ENCODE measurements at places on chromosomes 2 and 18. TPM values are rescaled to one million over a fixed set of nuclear protein-coding genes. Genes with fewer than 3 reads are reported as not detected.

Gene KIF5C
- 3.2 TPM for total RNA-seq

Gene GCG
- not detected for total RNA-seq

Gene CFC1
- total RNA-seq, result not detected

Gene FBXO15
- 0.63 TPM for total RNA-seq

Gene DPP4
- 0.17 TPM for total RNA-seq

Gene RBM44
- total RNA-seq, result 0.06 TPM

Gene KLHL41
- total RNA-seq, result 0.51 TPM

Gene REG1B
- not detected for total RNA-seq

Gene TUBB8B
- not detected for total RNA-seq

Gene GPR17
- total RNA-seq, result not detected

Gene SERPINB10
- total RNA-seq, result 1.5 TPM

Gene ABCG5
- total RNA-seq, result not detected

Gene MDH1B
- total RNA-seq, result 3.6 TPM

Gene CYTIP
- total RNA-seq, result 5.9 TPM

Gene HOXD13
- 20.7 TPM for total RNA-seq

Gene IL1A
- total RNA-seq, result 26.0 TPM

Gene KCNG3
- 0.06 TPM for total RNA-seq

Gene NCOA1
- 6.5 TPM for total RNA-seq

Gene ASAP2
- total RNA-seq, result 20.3 TPM

Gene KIAA2012
- not detected for total RNA-seq

Gene ARHGEF4
- 1.5 TPM for total RNA-seq

Gene TMEM247
- not detected for total RNA-seq

Gene UGT1A4
- total RNA-seq, result not detected
